EH (cell line): ENCODE measurements at places on chromosomes 5 and 9.

- DNase-seq = no peak
Observed at GRCh38 chr5:125012727-125013451, 266.4 kb upstream of the ZNF608 start.

DNA sequence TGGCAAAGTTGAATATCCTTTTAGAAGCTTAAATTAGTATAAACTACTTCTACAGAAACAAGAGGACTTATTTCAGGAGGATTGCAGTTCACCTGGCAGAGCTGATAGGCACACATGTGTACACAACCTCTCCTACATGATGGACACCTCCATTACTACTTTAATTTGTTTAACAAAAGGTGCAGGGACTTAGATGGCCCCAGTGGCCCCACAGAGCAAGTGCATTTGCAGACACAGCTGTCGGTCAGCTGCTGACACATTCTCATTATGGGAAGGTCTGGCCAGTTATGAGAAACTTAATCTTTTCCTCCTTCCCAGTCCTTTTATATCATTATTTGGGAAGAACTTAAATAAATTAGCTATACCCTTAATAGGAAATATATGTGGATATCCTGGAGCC lies 28.3 kb downstream of the TDRD7 start:
- DNase-seq = no peak

- DNase-seq = no peak
Observed at GRCh38 chr5:116564312-116564711, 10.3 kb downstream of the SEMA6A start.

- DNase-seq = no peak
Observed at GRCh38 chr9:133918111-133918813, 73.9 kb downstream of the VAV2 start.

DNA sequence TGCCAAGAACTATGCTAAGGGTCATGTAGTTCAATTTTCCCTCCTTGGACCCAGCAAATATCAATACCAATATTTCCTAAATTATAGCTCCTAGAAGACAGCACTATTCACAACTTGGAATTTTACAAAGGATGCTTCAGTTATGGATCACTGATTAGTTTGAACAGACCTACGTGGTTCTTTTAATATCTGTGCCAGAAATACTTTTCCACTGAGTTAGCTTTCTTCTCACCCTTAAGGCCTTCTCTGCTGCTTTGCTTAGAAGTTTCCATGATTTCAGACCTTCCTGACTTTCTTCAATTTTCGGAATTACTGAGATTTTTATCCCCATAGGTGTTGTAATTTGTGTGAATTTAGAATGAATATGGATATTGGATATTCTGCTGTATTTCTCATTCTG lies 380.4 kb downstream of the PSAT1 start:
- peak; percentile 65 for DNase-seq

- no peak for DNase-seq
Observed at GRCh38 chr5:137808503-137809135, 54.5 kb upstream of the HNRNPA0 start.

GRCh38 chr5:148290271-148291195 lies 21.7 kb upstream of the SPINK7 start:
- peak; percentile 13 for DNase-seq

DNA sequence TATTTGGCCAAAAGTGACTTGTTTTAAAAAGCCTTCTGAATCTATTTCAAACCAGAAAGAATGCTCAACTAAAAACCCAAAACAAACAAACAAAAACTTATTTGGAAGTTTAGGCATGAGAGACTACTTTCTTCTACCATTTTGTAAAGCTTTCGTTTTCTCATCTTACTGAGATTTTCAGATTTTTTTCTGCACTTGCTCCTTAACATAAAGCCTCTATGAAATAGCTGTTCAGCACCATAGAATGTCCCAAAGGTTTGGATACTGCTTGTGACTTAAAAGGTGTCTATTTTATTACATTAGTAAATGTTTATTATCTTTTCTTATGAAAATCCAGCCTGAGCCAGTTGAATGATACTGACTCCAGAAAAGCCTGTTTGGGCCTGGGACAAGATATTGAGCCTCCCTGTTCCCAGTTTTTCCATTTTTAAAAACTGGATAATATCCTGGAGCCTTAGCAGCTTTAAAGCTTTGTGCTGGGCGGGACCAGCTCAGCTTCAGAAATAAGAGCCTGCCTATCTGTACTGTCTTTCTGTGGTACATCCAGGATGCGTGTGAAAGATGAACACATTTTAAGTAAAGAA lies 292.6 kb downstream of the ZSWIM6 start:
- no peak for DNase-seq

DNA sequence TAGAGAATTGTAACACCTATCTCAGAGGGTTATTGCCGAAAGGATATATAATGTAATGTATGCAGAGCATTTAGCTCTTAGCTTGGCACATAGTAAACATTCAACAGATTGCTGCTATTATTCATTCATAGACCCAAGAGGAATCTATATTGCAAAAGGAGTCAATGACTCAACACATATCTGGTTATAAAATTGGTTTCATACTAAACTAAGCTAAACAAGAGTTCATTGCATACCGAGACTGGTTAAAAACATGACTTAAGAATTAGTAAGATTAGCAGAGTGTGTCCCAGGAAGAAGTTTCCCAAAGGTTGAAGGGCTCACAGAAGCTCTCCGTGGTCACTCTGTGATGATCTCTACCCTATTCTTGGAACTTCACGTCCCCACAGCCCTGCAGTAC lies 339.6 kb upstream of the CCNH start:
- no peak for DNase-seq

DNA sequence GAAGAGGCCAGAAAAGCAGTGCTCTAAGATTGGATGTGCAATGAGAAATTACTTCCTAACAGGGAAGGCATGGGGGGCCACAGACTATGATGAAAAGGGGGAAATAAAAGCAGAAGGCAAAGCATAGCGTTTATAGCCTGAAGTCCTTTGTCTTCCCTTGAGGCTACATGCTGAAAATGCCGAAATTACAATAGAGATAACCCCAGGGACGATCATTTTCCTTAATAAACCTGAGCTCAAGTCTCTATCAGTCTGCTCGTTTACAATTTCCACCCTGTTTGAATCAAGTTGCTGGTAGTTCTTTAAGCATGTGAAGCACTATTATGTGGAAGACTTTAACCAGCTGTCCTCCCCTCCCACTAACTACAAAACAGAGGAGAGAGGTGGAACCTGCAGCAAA lies 60.4 kb downstream of the FREM1 start:
- no peak for DNase-seq

DNA sequence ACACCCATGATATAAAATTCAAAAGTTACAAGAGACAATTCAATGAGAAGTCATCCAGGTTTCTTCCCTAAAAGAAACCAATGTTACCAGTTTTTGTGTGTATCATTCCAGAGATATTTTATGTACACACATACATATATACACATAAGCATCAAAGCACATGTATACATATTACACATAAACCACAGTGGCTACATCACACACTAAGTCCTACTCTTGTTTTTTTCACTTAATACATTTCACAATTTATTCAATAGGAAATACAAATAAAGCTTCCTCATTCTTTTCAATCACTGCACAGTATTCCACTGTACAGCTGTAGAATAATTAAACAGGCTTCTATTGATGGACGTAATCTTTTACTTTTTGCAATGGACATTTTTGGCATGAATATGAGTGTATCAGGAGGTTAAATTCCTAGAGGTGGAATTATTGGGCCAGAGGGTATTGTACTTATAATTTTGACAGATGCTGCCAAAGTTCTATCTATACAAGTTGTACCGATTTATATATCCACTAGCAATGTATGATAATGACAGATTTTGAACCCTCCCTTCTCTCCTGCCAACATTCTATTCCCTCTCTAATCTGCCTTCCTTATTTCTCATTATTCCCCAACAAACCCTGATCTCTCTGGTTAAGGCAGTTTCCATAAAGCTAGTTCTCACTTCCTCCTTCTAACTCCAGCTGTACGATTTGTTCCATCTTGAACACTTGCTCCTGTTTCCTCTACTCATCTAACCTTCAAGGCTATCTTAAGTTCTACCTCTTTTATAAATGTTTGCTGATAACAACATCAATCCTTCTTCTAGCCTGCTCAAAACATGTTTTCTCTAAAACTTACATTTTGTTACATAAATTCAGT lies 35.2 kb downstream of the MRPS27 start:
- DNase-seq = no peak

- peak; percentile 13 for DNase-seq
Observed at GRCh38 chr9:16315720-16316119, 554.8 kb downstream of the BNC2 start.

- no peak for DNase-seq
Observed at GRCh38 chr5:39282561-39282960, 63.2 kb upstream of the FYB1 start.
